ENCODE measurements at places on chromosomes 6 and 20.

GRCh38 chr20:62704341-62704948, 4.2 kb upstream of the NTSR1 start:
- no peak overlapping the region for H3K27ac ChIP-seq
- peak; percentile 78 for DNase-seq
- no peaks in the 10 kb centered on the region for H3K36me3 ChIP-seq
- peaks cover 18% of the 10 kb centered on the region for H3K4me1 ChIP-seq
- no peak overlapping the region for H3K4me3 ChIP-seq

DNA sequence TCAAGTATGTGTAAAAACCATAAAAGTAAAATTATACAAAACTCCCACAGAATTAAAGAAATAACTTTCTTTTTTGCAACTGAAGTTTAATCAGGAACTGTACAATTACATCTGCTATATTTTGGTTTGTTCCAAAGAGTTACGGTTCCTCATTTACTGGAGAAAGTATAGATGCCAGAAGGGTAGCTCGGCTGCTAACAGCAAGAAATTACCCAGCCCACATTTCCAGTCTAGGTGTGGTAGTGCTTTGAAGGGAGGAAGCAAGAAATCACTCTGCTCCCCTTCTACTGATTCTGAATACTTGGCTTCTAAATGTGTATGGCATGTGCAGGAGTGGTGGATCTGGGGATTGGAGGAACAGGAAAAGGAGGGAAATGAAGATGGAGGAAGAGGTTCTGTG, 441.3 kb downstream of the CDC5L start:
- H3K4me3 ChIP-seq = no peak overlapping the region
- no peaks in the 10 kb centered on the region for H3K36me3 ChIP-seq
- DNase-seq = no peak
- H3K27ac ChIP-seq = no peak overlapping the region
- H3K4me1 ChIP-seq = no peaks in the 10 kb centered on the region

- H3K4me3 ChIP-seq = no peak overlapping the region
- no peak overlapping the region for H3K27ac ChIP-seq
- no peaks in the 10 kb centered on the region for H3K4me1 ChIP-seq
- H3K27me3 ChIP-seq = peaks cover 24% of the 10 kb centered on the region
- no peaks in the 10 kb centered on the region for H3K36me3 ChIP-seq
Observed at GRCh38 chr6:33049323-33050013, 24.0 kb downstream of the HLA-DPA1 start.

GRCh38 chr20:51366155-51366886, 176.2 kb downstream of the NFATC2 start:
- peak overlapping the region; percentile 66 for H3K27ac ChIP-seq
- DNase-seq = peak; percentile 79
- H3K4me3 ChIP-seq = no peak overlapping the region
- no peaks in the 10 kb centered on the region for H3K4me1 ChIP-seq
- H3K36me3 ChIP-seq = no peaks in the 10 kb centered on the region
- H3K27me3 ChIP-seq = no peaks in the 10 kb centered on the region

DNA sequence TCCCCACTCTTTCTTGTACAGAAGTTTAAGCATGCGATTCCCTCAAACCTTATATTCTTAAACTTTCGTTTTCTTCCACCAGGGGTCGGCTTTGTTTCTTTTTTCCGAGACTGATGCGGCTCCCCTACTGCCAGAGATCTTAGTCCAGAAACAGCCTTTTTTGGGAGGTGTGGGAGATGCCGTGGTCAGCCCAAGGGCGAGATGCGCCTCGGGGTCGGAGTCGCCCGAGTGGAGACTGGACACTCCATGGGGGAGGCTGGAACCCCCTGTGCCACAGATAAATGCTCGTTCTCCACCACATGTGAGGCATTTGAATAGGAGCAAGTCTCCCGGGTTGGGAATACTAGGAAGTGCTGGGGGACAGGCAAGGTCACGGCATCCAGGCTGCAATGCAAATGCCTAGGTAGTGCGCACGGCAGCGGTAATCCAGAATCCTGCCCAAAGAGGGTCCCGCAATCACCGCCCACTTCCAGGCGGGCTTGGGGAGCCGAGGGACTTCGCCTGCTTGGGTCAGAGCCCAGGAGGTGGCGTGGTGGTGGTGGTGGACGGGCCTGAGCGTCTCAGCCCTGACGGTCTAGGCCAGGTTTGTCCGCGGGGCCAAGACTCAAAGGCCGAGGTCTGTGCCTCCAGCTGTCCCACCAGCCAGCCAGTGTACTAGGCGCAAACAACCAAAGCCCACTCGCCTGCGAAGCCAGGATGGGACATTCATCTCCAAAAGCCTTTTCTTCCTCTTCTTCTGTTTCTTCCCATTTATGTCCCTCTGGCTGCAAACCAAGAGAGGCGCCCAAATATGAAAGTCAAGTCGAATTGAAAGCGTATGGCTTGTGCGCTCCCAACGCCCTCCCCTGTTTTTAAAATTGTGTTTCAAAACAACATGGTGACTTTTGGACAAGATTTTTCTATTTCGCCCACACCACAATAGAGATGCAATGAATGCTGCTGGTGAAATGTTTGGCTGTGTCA, 39.3 kb upstream of the OSTM1 start:
- DNase-seq = no peak
- H3K4me1 ChIP-seq = peaks cover 41% of the 10 kb centered on the region
- peak overlapping the region; percentile 18 for H3K4me3 ChIP-seq
- H3K36me3 ChIP-seq = no peaks in the 10 kb centered on the region

GRCh38 chr6:91886183-91886795, 1299.4 kb upstream of the MAP3K7 start:
- H3K4me1 ChIP-seq = no peaks in the 10 kb centered on the region
- no peak overlapping the region for H3K27ac ChIP-seq
- no peak for DNase-seq
- no peaks in the 10 kb centered on the region for H3K27me3 ChIP-seq
- no peaks in the 10 kb centered on the region for H3K36me3 ChIP-seq
- no peak overlapping the region for H3K4me3 ChIP-seq

GRCh38 chr6:122736616-122737015, 42.9 kb upstream of the FABP7 start:
- DNase-seq = no peak
- no peaks in the 10 kb centered on the region for H3K36me3 ChIP-seq
- H3K4me1 ChIP-seq = no peaks in the 10 kb centered on the region
- H3K27me3 ChIP-seq = no peaks in the 10 kb centered on the region
- no peak overlapping the region for H3K4me3 ChIP-seq

DNA sequence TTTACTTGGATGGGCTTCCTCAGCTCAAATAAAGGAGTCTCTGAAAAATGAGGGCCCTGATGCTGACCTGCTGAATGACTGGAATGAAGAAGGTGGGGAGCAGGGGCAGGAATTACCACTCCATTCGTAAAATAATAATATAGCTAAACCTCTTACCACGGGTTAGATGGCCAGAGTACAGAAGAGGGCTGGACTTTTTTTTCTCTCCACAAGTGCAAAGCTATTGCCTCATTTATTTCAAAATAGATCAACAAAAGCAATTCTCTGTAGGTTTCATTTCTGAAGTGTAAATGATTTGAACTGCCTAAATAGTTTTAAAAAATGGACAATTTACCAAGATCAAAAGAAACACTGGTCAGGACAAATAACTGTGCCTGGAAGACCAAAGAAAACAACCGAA, 256.7 kb downstream of the KIF16B start:
- DNase-seq = no peak
- no peak overlapping the region for H3K27ac ChIP-seq
- H3K36me3 ChIP-seq = peaks cover 21% of the 10 kb centered on the region
- H3K4me3 ChIP-seq = no peak overlapping the region
- no peaks in the 10 kb centered on the region for H3K27me3 ChIP-seq

GRCh38 chr6:124879110-124879991, 82.9 kb upstream of the RNF217 start:
- no peaks in the 10 kb centered on the region for H3K4me1 ChIP-seq
- no peaks in the 10 kb centered on the region for H3K36me3 ChIP-seq
- no peak overlapping the region for H3K27ac ChIP-seq
- no peak for DNase-seq

DNA sequence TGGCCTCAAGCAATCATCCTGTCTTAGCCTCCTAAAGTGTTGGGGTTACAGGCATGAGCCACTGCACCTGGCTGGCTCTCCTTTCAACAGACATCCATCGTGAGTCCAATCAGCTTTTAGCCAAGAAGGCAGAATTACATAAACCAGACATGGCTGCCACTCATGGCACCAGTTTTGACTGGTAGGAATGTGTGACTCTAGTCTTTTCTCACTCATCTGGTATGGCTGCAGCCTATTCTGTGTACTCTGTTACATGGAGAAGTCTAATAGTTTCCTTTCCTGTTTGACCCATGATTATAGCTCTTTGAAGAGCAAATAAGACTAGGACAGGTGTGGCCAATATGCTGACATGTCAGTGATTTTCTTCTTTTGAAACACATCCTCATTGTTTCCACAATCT, 27.0 kb upstream of the RNF144B start:
- H3K4me1 ChIP-seq = peaks cover 13% of the 10 kb centered on the region
- no peak overlapping the region for H3K4me3 ChIP-seq
- H3K36me3 ChIP-seq = no peaks in the 10 kb centered on the region
- no peaks in the 10 kb centered on the region for H3K27me3 ChIP-seq
- DNase-seq = no peak

DNA sequence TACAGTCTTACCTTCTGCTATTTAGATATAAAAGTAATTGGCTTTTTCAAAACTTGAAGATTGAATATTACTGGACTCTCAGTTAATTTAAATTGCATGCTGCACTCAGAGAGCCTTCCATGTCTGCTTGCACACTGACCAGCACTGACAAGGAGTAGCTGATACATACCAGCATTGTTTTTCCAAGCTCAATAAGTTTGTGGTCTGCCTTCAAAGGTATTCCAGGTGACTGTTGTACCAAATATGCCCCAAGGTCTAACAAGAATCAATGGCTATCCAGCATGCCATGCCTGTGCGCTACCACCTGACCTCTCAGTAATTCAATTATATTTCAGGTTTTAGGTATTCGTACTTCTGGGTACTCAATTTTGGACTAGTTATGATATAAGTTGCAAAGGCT, 30.0 kb downstream of the BEND6 start:
- no peak overlapping the region for H3K4me3 ChIP-seq
- H3K36me3 ChIP-seq = no peaks in the 10 kb centered on the region
- H3K27ac ChIP-seq = no peak overlapping the region
- H3K4me1 ChIP-seq = no peaks in the 10 kb centered on the region

GRCh38 chr6:106530502-106530901, 98.8 kb downstream of the RTN4IP1 start:
- H3K36me3 ChIP-seq = no peaks in the 10 kb centered on the region
- no peaks in the 10 kb centered on the region for H3K27me3 ChIP-seq
- no peak overlapping the region for H3K27ac ChIP-seq
- H3K4me3 ChIP-seq = no peak overlapping the region
- no peaks in the 10 kb centered on the region for H3K4me1 ChIP-seq

- peaks cover 1% of the 10 kb centered on the region for H3K4me1 ChIP-seq
- H3K27ac ChIP-seq = peak overlapping the region; percentile 66
- peak overlapping the region; percentile 65 for H3K4me3 ChIP-seq
- DNase-seq = no peak
- peaks cover 3% of the 10 kb centered on the region for H3K27me3 ChIP-seq
- no peaks in the 10 kb centered on the region for H3K36me3 ChIP-seq
Observed at GRCh38 chr6:73309535-73309784, 44.6 kb downstream of the DPPA5 start.

GRCh38 chr20:60935971-60936370, 316.1 kb upstream of the CDH4 start:
- no peak overlapping the region for H3K27ac ChIP-seq
- no peak for DNase-seq
- H3K27me3 ChIP-seq = no peaks in the 10 kb centered on the region
- H3K4me1 ChIP-seq = no peaks in the 10 kb centered on the region
- H3K4me3 ChIP-seq = no peak overlapping the region
- H3K36me3 ChIP-seq = no peaks in the 10 kb centered on the region

- no peaks in the 10 kb centered on the region for H3K27me3 ChIP-seq
- H3K27ac ChIP-seq = no peak overlapping the region
- no peak overlapping the region for H3K4me3 ChIP-seq
- no peak for DNase-seq
Observed at GRCh38 chr6:2843138-2843740, 1.6 kb upstream of the SERPINB1 start.

DNA sequence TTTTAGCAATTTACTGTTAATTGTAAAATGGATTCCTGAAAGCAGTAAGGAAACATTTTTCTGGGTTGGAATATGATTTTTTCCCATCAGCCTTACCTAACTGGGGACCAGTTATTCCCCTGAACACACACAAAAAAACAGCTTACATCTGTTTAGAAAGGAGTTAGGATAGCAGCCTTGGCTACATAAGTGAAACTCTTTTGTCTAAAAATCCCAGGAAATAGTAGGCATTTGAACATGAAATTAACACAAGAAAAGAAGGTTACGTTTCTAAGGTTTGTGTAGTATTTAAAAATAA, 696.2 kb upstream of the MARCKS start:
- no peaks in the 10 kb centered on the region for H3K4me1 ChIP-seq
- no peak overlapping the region for H3K27ac ChIP-seq
- no peak for DNase-seq

DNA sequence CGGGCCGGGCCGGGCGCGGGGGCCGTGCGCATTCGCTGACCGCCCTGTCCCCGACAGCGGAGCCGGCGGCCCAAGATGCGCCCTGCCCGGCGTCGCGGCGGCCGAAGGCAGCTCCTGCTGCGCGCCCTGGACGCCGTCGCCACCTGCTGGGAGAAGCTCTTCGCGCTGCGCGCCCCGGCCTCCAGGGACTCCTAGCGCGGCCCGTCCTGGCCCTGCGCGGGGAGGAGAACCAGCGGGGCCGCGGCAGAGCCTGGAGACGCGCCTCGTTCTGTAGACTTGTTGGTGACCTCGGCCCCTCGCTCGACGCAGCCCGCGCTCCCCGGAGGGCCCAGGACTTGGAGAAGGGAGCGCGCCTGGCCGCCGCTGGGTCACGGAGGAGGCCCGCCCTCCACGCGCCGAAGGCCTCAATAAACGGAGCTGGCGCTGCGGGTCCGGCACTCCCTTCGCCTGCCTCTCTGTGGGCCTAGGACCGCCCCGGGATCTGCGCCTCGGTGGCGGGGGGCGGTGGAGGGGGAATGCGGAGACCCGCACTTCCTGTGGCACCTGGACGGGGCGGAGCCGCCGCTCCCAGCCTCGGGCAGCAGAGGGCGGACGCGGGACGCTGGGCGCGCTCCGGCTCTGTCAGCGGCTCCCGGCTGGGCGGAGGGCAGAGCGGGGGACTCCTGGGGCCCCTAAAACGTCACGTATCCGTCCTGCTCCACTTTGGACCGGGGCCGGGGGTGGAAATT, 2.7 kb downstream of the C20orf204 start:
- H3K27ac ChIP-seq = no peak overlapping the region
- H3K4me1 ChIP-seq = peaks cover 47% of the 10 kb centered on the region
- H3K36me3 ChIP-seq = no peaks in the 10 kb centered on the region
- peaks cover 81% of the 10 kb centered on the region for H3K27me3 ChIP-seq
- peak overlapping the region; percentile 51 for H3K4me3 ChIP-seq

All from tibial artery (tissue), 4 donors.